Muscle of back (tissue), 13 donors: ENCODE measurements at places on chromosomes 11 and 22.

DNA sequence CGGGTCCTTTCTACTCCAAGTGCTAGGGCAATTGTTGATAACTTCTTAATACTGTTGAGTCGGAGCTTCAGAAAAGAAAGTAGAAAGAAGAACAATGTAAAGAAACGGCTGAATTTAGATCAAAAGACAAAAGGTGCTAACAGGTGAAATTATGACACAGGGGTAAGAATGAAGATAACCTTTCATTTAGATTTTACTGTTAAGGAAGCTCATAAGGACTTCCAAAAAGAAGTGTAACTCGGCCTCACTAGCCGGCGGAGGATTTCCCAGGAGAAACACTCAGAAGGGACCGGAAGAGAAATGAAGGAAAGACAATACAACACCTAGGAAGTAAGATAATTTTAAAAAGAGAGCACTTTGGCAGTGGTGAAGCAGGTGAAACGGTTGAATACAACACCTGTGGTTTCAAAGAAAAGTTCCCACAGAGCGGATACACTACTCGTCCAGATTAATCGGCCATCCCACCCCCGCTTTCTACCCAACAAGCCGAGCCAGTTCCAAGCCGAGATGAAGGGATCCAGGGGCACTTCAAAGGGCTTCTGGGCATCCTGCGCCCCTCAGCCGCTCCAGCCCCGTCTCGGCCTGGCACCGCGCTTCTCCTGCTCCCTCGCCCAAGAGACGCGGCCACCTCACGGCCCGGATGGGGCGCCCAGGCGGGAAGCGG is 737 bp downstream of the PPP2R1B start:
- no peak for DNase-seq

GRCh38 chr11:95104856-95105255 is 15.2 kb downstream of the ENDOD1 start:
- no peak for DNase-seq

- DNase-seq: no peak
Measured at GRCh38 chr11:1997755-1998154, at the start of gene H19. Gene H19 (minus strand): TSS chr11:1997842.

- DNase-seq: no peak
Measured at GRCh38 chr22:38919631-38920190, 37.7 kb upstream of the APOBEC3A start.

DNA sequence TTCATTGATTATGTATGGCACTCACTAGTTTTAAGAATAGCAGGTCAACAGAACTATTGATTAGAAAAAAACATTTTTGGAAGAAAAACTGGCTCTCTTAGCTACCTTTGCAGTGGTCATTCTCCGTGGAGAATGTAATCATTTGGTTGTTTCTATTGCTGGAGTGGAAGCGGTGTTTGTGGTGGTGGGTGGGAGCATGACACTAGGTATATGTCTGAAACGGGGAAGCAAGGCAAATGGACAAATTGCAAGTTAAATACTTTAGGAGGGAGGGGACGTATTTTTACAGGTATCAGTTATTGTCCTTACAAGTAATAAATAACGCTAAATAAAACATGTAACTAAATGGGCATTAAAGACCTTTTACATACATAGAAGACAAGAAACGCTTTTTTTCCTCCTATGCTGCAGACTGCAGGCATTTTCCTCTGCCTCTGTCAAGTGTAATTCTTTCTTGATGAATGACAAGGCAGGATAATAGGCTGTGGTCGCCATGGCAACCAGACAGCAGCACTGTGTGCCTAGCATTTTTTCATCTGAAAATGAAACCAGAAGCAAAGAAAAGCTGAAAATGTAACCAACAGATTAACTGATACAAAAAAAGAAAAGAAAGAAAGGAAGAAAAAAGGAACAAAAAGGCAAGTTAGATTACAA is 46.2 kb downstream of the BLID start:
- peak; percentile 86 for DNase-seq

GRCh38 chr11:118618991-118619375 is 11.6 kb downstream of the PHLDB1 start:
- peak; percentile 57 for DNase-seq

- DNase-seq: no peak
Measured at GRCh38 chr11:117793583-117793982, 3.4 kb downstream of the DSCAML1 start.

- DNase-seq: no peak
Measured at GRCh38 chr11:2580571-2581001, 119.2 kb downstream of the KCNQ1OT1 start.

DNA sequence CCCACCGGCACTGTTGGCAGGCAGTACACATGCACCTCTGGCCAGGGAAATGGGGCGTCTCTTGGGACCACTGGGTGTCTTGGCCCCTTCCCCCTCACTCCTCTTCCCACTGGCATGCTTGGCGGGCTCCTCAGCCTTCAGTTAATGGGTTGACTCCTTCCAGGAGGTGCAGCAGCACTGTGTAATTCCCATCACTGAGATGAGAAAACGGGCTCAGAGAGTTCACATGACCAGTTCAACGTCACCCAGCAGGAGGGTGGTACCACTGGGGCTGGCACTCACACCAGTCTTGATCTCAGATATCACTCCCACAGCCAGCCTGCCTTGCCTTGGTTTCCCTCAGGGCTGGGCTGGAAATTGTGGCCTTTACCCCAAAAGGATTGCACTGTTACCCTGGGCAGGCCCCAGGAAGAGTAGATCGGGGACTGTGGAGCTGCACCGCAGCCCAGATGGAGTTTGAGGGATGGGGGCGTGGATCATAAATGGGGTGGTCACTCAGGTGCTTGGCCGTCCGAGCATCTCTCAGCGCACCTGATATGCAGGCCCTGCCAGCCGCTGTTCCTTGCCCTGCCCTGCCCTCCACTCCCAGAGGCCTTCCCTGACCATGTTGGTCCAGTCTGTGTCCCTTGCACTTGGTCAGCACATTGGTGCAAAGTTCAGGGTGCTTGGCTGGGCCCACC is 16.9 kb downstream of the CAPN5 start:
- DNase-seq: no peak

GRCh38 chr11:2814751-2815150 is 70.8 kb downstream of the CDKN1C start:
- DNase-seq: no peak

DNA sequence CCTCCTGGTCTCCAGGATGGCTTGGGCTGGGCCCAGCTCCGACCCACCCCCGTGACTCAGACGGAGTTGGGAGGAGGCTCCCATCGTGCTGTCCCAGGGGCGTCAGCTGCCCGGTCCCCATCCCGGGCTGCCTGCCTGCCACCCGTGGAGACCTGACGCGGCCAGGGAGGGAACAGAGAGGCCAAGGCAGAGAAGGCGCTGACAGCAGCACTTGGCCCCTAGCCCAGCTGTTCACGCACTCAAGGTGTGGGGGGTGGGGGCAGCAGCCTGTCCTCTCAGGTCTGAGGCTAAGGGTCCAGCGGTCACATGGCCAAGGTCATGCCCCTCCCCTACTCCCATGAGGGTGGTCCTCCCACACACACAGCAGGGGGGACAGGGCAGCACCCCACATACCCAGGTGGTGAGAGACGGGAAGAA is 48.6 kb downstream of the ELFN2 start:
- no peak for DNase-seq

GRCh38 chr11:103773059-103773458 is 263.4 kb upstream of the DDI1 start:
- DNase-seq: peak; percentile 85

DNA sequence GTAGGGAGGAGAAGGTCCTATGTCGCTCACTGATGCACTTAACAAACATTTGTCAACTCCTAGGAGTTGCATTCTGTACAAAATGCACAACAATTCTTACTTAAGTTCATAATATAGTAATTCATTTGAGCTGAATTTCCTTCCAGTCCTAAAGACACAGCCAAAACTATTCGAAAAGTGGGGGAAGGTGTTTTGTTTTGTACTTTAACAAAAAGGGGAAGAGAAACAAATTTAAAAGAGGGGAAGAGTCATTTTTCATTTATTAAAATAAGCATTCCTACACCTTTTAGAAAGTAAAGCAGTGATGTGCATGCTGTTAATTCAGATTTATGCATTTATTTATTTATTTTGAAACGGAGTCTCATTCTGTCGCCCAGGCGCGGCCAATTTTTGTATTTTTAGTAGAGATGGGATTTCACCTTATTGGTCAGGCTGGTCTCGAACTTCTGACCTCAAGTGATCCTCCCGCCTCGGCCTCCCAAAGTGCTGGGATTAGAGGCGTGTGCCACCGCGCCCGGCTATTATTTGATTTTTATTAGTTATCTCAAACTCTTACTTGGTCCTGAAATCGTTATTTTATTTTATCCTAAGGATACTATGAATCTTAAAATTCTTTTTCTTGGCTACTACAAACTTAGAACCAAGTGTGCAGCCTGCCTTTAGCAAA is 1.1 kb upstream of the FANCF start:
- DNase-seq: no peak

DNA sequence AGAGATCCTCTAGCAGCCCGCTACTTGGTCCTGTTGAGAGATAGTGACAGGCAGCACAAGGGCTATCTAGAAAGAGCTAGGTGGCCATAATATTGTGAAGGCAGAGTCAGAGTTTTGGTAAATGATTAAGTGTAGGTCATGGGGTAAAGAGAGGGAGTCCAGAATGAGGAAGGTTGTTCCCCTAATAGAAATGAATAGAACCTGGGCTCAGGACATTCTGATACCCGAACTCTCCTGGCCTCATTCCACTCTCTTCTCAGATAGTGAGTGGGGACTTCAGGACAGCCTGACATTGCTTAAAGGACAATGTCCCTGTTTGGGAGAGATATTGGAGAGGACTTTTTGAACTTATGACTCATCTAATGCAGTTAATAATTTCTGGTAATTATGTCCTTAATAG is 20.6 kb downstream of the SLC5A1 start:
- DNase-seq: no peak

DNA sequence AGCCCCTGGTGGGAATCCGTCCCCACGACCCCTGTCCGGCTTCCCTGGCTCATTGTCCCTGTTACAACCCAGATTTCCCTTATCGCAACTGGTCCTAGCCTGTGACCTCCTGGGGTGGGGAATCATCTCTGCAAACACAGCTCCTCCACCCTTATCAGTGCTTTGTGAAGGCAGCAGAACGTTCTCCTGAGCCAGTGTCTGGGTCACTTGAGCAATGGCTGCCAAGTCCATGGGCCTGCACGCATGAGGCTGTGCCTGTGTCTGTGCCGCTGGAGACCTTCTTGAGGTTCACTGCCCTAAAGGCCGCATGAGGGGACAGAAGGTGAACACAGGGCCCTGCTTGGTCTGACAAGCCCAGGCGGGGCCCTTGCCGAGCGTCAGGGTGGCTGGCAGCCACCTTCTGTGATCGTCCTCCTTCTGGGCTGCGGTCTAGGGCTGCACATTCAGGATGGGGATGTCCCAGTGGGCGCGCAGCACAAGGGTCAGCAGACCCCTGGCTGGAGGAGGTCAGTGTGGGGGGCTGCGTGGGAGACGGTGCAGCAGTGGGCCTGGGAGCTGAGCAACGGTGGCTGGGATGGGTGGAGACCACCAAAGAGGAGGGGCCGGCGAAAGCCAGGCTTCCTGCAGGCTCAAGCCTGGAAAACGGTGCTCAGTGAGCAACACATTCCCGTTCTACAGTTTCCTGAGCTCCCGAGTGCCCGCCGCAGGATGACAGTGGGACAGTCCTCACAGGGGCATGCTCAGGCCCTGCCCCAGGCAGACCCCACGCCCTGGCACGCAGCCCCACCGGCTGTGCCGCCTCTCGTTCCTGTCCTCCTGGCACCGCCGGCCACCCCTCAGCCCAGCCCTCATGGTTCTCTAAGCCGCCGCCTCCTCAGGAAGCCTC is 74.1 kb downstream of the CDKN1C start:
- DNase-seq: no peak

DNA sequence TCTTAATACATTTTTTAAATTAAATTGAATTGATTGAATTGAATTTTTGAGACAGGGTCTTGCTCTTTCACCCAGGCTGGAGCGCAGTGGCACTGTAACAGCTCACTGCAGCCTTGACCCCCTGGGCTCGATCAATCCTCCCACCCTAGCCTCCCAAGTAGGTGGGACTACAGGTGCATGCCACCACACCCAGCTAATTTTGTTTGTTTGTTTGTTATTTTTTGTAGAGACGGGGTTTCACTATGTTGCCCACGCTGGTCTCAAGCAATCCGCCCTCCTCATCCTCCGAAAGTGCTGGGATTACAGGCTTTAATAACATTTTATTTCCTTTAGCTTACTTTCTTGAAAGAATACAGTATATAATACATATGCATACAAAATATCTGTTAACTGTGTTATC is 226.9 kb downstream of the BUD13 start:
- no peak for DNase-seq

DNA sequence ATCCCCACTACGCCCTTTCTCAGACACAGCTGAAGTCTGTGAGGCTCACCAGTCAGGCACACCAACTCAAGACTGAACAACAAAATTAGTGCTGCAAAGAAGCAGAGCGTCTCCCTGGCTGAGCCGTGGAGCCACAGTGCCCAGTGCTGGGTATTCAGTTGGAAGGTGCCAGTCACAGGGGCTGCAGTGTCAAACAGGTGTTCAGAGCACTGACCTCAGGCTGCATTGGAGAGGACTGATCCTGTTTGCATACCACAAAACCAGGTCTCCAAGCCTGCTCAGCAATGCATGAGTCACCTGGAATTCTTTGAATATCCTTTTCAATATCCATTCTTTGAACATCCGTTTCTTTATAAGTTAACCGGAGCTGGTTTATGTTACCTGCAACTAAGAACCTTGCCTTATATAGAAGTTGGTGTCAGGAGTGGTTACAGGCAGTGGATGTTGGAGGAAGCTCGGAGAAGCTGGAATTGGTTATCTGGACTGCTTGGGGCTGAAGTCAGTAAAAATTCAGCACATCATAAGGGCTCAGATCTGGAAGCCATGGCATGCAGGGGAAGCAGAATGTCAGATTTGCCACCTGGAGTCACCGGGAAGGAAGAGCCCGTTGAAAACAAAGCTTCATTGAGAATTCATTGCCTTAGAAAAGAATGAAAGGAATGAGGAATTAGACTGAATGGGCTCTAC is 30.3 kb downstream of the PDGFB start:
- DNase-seq: no peak

DNA sequence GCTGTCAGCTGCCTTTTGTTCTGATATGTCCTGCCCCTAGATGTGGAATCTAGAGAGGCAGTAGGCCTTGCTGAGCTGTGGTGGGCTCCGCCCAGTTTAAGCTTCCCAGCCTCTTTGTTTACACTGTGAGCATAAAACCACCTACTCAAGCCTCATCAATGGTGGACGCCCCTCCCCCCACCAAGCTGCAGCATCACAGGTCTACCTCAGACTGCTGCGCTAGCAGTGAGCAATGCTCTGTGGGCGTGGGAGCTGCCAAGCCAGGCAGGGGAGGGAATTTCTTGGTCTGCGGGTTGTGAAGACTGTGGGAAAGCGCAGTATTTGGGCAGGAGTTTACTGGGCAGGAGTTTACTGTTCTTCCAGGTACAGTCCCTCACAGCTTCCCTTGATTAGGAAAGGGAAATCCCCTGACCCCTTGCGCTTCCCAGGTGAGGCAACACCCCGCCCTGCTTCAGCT is 98.5 kb downstream of the SMCO4 start:
- DNase-seq: no peak

- no peak for DNase-seq
Measured at GRCh38 chr11:2587132-2587930, 112.5 kb downstream of the KCNQ1OT1 start.
